Left forelimb (tissue), 1 donor: ENCODE measurements at places on chromosomes 12 and 14.

DNA sequence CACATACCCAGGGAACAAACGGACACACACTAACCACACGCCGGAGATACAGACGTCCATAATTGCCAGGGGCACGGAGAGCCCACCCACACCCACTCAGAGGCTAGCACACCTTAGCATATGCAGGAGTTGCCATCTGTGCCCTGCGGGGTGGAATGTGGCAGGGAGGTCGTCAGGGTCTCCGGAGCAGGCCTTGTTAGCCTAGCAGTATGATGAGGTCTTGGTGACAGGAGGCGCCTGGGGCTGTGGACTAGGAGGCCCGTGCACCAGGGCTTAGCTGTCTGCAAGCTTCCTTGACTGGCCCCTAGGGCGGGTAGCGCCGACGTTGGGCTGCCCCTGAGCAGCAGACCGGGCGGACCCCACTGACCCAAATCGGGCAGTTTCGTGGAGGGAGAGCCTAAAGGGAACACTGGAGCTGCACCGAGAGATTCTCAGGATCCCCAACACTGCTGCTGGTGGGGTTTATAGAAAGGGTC, 10.0 kb downstream of the STAC3 start:
- DNase-seq = peak; percentile 67

GRCh38 chr14:76377735-76378074, 1.8 kb downstream of the ESRRB start:
- no peak for DNase-seq

DNA sequence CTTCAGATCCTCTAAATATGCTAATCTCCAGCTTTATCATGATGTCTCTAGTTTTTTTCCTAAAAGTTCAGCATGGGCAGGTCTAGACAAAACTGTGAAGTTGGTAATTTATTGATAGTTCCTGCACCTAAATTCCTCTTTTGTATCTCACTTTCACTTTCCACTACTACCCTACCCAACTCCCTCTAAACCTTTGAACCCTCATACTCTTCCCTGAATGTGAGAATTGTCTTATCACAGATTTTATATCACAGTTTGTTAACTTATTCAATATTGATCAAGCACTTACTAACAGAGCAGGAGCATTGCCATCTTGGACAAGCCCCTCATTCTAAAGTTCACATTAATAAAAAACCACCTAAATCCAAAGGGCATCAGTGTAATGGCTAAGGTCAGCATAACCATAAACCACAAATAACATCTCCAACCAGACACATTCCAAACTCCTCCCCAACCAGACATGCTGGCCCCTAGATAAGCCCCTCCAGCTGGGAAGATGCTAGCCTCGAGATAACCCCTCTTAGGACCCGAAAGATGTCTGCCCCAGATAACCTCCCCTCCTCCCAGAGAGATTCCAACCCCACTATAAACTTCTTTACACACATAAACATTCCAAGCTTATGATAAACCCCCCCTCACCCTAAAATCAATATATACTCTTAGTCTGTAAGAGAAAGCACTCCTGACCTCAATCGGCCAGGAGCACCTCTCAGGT, 78.7 kb downstream of the FSCB start:
- DNase-seq = no peak

DNA sequence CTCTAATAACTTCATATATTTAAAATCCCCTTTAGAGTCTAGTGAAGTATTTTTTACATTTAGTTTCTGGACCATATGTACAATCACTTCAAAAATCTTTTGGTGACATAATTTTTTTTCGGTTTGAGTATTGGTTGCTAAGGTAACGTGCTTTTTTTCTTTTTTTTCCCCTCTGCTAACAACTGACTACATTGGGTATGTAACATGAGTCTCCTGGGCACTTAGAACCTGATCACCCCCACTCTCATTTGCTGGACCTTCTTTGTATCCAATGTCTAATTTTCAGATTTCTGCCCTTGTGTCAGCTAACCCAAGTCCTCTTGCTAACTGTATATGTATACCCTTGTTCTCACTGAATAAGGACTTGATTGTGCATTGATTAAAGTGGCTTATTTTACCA, 592.9 kb upstream of the FLRT2 start:
- no peak for DNase-seq

DNA sequence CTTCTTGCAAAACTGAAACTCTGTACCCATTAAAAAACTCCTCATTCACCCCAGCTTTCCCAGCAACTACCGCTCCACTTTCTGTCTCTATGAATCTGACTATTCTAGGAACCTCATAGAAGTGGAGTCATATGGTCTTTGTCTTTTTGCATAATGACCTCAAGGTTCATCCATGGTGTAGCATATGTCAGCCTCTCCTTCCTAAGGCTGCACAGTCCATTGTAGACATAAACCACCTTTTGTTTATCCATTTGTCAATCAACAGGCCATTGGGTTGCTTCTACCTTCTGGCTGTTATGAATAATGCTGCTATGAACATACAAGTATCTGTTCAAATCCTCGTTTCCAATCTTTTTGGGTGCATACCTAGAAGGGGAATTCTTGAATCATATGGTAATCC, 21.1 kb downstream of the NT5DC3 start:
- no peak for DNase-seq

- no peak for DNase-seq
Measured at GRCh38 chr14:50082308-50082742, 34.0 kb downstream of the VCPKMT start.

GRCh38 chr12:128707488-128707887, 116.3 kb downstream of the SLC15A4 start:
- no peak for DNase-seq

DNA sequence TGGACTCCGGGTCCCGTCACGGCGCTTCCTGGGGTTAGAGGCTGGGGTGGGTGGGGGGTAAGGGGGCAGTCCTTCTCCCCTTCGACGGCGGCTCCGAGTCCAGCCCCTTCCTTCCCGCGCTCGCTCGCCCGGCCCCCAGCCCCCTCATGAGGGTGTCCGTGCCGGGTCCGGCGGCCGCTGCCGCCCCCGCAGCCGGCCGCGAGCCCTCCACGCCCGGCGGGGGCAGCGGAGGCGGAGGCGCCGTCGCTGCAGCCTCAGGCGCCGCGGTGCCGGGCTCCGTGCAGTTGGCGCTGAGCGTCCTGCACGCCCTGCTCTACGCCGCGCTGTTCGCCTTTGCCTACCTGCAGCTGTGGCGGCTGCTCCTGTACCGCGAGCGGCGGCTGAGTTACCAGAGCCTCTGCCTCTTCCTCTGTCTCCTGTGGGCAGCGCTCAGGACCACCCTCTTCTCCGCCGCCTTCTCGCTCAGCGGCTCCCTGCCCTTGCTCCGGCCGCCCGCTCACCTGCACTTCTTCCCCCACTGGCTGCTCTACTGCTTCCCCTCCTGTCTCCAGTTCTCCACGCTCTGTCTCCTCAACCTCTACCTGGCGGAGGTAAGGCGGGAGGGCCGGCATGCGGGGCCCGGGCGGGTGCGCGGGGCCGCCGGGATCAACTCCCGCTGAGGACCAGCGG, 500 bp downstream of the GPR137C start:
- no peak for DNase-seq

DNA sequence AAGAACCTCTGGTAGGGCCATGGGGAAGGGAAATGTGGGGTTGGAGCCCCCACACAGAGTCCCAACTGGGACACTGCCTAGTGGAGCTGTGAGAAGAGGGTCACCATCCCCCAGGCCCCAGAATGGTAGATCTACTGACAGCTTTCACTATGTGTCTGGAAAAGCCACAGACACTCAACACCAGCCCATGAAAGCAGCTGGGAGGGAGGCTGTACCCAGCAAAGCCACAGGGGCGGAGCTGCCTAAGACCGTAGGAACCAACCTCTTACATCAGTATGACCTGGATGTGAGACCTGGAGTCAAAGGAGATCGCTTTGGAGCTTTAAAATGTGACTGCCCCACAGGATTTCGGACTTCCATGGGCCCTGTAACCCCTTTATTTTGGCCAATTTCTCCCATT, 97.8 kb downstream of the HMGA2 start:
- no peak for DNase-seq

DNA sequence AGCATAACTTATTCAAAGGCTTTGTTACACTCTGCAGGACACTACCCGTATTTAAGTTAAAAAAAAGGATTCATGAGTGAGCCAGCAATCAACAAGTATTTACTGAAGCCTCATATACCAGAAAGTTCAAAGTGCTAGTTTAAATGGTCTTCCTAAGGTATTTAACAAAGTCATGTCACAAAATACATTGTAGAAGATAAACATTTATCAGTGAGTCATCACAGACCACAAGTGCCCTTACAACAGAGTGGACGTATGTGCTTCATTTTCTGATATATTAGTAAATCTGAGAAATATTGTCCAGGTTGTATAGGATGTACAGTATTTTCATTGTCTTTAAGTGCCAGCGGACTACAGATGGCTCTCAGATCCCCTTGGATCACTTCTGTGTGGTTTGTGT, 24.2 kb downstream of the FLRT2 start:
- DNase-seq = no peak

DNA sequence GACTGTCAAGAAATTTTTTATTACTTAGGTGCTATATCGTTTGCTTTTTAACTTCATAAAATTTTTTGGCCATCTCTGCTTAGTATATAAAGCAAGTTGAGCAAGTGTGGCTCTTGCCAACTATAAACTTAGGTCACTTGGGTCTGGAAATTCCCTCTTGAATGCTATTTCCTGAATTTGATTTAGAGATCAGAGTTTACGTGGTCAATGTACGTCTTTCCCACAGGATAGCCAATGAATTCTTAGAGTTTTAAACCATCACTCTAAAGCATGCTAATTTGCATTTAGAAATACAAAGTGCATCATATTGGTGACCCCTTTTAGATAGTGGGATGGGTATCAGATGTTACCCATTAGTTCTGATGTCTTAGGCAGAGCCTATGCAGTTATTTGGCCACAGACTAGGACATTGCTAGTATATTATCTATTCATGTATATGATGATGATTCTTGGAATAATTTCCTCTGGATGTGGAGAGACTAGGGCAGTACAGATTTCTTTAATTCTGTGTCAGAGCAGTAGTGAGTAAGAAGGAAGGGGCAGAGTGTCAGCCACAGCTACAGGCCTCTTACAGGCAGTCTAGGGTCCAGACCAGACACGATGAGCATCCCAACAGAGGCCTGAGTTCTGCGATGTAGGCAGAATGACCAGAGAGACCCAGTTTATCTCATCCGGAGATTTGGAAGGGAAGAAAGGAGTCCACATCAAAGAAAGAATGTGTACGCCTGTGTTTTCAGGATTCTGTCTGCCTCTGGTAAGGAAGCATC, 30.3 kb downstream of the SCN8A start:
- DNase-seq = no peak

DNA sequence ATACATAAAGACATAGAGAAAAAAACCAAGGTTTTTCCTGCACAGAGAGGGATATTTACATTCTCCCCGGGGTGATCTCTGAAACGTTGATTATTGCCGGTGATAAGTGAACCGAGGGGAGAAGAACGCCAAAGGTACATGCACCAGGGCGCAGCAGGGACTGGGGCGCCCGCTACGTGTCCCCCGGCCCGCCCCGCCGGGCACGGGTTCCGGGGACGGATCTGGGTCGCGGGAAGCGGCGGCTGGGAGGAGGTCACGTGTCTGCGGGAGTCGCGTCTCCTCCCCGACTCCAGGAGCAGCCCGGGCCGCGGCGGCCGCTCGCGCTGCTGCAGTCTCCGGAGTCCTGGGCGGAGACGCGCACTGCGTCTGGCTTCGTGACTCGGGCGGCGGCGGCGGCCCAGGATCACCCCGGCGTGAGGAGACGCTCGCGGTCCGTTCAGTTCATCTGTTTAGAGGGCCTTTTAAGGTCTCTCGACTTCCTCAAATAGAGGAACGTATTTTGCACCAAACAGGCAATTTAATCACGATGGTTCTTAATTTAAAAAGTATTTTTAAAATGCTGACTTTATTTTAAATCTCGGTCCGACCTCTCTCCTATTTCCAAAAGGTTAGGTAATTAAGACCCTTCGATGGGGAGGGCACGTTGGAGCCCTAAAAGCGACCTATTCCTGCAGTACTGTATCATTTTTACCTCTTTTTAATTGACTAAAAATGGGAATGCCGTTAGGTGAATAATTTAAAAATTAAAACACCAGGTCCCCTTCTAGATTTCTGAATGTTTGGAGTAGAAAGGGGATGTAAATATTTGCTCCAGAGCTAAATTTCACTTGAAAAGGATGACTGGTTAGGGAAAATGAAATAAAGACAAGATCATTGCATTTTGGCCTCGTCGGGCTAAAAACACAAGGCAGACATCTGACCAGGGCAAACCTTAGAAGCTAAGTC, 1.8 kb upstream of the BHLHE41 start:
- peak; percentile 79 for DNase-seq

GRCh38 chr12:100652488-100652887, 79.0 kb downstream of the GAS2L3 start:
- DNase-seq = peak; percentile 4

- no peak for DNase-seq
Measured at GRCh38 chr12:55226523-55226922, 5.7 kb downstream of the OR10A7 start.

DNA sequence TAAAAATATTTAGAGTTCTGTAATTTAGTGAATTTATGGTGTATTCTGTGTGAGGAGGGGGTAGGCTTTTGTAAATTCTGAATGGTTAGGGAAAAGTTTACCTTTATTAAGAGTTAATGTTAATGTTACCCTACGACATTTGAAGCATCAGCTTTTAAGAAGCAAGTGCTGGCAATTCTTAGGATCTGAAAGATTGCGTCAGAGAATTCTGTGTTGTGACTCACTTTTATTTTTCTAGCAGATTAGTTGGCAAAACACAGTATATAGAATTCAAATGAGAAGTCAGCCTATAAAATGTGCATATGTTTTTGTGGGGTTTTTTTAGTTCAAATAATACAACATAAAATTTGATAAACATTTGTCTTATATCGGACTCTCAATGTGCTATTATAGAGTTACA, 97.6 kb downstream of the RAD52 start:
- no peak for DNase-seq

DNA sequence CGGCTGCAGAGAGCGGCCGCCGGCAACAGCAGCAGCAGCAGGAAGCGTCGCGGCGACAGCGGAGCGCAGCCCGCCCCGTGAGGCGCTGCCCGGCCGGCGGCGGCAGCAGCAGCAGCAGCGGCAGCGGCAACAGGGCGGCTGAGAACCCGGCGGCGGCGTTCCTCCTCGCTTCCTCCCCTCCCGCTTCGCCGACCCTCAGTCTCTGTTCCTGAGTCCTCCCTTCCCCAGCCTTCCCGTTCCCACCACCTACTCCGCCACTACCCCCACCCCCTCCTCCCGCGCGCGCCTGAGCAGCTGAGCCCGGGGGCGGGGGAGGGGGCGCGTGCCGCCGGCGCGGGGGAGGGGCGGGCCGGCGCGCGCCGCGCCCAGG, 310 bp downstream of the BICDL1 start:
- DNase-seq = peak; percentile 65

GRCh38 chr12:40559865-40560264, 132.4 kb upstream of the CNTN1 start:
- no peak for DNase-seq

- DNase-seq = no peak
Measured at GRCh38 chr14:93941293-93941910, 14.3 kb downstream of the FAM181A start.

GRCh38 chr12:54038871-54039414, 6.1 kb downstream of the HOXC5 start:
- no peak for DNase-seq
